Left lung (tissue), 14 donors: ENCODE measurements at places on chromosomes 5 and 9. TPM values are rescaled to one million over a fixed set of nuclear protein-coding genes. Genes with fewer than 3 reads are reported as not detected.

GRCh38 chr5:152136321-152136720, 211.7 kb upstream of the GLRA1 start:
- DNase-seq: no peak

DNA sequence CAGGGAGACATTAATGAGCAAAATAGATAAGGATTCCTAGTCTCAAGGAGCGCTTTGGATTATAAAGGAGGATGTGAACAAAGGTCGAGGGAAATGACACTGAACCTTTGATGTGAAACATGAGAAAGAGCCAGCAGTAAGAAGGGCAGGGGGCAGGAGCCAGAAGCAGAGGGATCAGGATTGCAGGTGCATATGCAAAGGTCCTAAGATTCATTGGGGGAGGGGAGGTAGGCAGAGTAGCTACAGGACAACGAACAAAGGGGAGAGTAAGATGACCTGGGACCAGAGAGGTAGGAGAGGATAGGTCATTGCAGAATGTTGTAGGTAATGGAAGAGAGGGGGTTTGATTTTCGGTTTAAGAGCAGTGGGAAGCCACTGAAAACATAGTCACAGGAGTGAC, 129.2 kb upstream of the TRPM3 start:
- no peak for DNase-seq

Gene BAAT
- 1.0 TPM for total RNA-seq

DNA sequence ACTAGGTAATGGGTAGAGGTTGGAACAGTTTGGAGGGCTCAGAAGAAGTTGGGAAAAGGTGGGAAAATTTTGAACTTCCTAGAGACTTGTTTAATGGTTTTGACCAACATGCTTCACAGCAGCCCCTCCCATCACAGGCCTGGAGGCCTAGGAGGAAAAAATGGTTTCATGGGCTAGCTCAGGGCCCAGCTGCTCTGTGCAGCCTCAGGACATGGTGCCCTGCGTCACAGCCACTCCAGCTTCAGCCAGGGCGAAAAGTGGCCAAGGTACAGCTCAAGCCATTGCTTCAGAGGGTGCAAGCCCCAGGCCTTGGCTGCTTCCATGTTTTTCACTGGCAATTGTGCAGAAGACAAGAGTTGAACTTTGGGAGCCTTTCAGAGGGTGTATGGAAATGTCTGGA, 453.7 kb downstream of the LRRC70 start:
- DNase-seq: no peak

- DNase-seq: no peak
These were observed 57.9 kb upstream of the FST start for GRCh38 chr5:53422539-53422938.
